ENCODE measurements at places on chromosomes 12 and 14.

- no peak for DNase-seq
Observed at GRCh38 chr14:60184146-60184904, 19.1 kb upstream of the DHRS7 start.

DNA sequence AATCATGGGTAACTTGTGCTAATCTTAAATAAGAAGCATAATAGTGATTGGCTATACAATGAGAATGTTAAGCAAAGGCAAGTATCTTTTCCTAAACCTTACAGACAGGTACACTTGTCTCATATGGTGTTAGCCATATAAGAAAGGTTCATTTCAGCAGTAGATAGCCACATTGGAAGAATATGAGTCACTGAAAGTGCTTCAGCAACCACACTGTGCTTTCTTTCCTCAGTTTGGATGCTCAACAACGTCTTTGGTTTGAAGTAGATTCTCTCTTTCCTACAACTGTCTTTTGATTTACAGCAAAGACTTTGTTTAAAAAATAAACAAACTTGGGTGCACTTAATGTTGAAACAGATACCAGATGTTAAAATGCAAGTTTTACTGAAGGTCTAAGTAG lies 8.9 kb downstream of the DDHD1 start:
- DNase-seq, result no peak

DNA sequence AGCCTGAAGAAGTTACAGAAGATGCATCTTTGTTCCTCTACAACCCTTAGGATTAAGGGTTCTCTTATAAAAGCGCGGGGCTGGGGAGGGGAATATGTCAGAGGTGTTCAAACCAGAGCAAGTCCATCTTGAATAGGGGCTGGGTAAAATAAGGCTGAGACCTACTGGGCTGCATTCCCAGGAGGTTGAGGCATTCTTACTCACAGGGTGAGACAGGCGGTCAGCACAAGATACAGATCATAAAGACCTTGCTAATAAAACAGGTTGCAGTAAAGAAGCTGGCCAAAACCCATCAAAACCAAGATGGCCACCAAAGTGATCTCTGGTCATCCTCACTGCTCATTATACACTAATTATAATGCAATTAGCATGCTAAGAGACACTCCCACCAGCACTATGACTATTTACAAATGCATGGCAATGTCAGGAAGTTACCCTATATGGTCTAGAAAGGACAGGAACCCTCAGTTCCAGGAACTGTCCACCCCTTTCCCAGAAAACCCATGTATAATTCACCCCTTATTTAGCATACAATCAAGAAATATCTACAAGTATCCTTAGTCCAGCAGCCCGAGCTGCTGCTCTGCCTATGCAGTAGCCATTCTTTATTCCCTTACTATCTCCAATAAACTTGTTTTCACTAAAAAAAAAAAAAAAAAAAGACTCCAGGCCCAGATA lies 108.1 kb upstream of the FOXN3 start:
- no peak for DNase-seq

DNA sequence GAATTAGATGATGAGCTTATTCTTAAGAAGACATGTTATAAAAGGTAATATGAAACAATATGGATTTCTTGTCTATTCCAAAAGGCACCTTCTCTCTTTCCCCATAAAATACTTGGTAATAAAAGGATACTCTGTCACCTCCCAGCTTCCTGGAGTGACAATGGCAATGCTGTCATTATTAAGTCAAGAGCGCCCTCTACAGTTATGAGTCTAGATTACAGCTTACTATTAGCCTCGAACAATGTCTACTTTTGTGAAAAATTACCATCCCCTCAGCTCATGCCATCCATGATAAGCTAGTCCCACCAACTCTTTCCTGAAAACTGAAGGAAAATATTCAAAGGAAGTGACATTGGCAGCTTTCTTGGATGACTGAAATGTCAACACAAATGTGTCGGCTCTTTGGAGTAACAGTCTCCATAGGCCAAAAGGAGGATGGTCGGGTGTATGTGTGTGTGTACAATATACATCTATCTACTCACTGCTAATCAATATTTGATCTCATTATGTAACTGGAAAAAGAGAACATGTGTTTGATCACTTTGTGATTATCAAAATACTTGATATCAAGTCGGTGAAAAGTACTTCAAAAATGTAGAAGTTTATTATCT lies 48.7 kb upstream of the CDKN3 start:
- DNase-seq, result no peak

- DNase-seq, result no peak
Observed at GRCh38 chr14:46344327-46344937, 307.1 kb downstream of the RPL10L start.

DNA sequence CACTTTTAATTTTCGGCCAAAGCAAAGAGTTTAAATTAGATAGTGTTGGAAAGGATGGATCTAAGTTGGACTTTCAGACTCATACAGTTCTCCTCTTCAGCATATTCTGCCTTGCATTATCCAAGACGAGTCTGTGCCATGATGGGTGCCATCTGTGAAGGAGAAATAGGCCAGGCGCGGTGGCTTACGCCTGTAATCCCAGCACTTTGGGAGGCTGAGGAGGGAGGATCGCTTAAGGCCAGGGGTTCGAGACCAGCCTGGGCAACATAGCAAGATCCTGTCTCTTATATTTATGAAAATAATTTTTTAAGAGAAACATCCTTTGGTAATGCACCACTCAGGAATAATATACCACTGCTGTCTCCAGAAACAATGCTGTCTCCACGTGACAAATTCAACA lies 6.5 kb downstream of the AK7 start:
- no peak for DNase-seq

DNA sequence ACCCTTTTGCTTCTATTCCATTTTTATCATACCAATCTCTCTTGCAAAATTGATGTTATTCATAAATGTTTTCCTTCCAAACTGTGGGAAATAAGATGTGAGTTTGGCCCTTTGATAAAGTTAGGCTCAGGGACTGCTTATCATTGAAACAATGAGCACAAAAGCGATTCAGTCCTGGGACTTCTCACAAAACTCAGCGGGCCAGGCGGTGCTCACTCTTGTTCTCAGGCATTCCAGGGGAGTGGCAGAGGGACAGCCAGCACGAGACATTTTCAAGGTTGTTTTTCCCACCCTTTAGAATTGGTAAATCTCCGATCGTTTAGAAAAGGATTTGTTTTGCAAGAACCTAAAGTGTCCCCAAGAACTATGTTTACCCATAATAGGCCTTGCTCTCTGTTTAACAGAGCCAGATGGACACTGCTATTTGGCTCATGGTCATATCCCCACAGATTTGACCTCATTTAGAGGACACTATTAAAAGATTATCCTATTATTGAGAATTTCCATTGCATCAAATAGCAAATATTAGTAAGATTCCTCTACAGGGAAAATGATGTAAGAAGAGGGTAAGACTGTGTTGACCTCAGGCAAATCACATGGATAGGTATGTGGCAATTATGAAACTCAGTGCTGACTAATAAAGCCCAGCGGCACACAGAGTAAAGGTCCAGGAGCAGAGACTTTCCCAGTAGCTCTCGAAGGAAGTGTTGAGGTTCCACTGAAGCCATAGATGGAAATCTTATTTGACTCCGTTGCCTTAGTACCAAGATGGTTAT lies 102.7 kb upstream of the USP44 start:
- no peak for DNase-seq

GRCh38 chr14:71142375-71143038 lies 235.2 kb downstream of the PCNX1 start:
- DNase-seq, result no peak

DNA sequence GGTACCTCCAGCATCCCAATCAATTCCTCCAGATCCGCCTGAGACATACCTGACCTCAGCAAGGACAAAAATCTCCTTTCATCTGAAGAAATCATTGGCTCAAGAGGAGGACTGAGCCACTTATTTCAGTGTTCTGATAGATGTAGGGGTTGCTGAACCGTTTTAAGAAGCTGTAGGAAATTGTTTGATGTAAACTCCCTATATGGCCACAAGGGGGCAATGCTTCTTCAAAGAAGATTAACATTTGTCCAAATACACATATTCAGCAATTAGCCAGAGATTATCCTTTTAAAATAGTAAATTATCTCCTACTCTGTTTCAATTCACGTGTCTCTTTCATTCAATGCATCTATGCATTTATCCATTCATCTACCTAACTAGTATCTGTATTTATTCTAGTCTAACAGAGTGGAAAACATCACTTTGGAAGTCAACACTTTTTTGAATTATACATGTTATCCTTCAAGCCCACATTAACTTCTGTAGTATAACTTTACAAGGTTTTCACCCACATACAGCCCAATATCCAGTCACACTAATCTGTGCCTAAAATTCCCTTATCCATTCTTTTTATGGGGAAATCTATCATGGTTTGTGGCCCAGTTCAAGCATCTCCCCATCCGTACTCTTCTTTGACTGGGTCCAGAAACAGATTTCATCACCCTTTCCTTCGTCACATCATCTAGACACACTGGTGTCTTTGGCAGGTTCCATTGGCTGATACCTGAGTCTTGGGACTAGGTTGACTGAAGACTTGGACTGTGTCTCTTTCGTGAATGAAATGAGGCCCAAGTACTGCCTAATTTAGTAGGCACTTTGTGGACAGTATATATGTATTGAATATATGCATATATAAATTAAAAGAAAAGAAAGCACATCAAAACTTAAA lies 411.0 kb upstream of the OR4E1 start:
- DNase-seq, result no peak

DNA sequence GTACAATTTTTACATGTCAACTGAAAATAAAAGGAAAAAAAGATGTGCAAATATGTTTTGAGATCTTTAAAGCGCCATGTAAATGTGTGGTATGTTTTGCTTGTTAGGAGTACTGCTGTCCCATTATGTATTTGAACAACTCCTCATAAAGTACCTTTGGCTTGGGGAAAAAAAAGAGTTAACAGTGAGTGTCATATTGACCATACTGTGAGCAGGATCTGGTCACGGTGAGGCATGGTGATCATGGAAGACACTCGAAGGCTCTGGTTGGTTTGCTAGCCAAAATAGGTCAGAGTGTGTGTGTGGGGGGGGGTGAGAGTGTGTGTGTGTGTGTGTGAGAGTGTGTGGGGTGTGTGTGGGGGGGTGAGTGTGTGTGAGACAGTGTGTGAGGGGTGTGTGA lies 10.1 kb upstream of the FBXL14 start:
- no peak for DNase-seq

- no peak for DNase-seq
Observed at GRCh38 chr12:94100211-94100627, 48.2 kb upstream of the PLXNC1 start.

DNA sequence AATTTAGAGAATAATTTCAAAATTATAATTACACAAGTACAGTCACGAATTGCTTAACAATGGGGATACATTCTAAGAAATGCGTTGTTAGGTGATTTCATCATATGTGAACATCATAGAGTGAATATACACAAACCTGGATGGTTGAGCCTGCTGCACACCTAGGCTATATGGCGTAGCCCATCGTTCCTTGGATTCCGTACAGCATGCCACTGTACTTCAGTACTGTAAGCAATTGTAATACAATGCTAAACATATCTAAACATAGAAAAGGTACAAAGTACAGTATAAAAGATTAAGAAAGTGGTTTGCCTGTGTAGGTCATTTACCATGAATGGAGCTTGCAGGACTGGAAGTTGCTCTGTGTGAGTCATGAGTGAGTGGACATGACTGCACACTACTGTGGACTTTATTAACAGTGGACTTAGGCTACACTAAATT lies 286.2 kb downstream of the CACNA1C start:
- DNase-seq, result no peak

DNA sequence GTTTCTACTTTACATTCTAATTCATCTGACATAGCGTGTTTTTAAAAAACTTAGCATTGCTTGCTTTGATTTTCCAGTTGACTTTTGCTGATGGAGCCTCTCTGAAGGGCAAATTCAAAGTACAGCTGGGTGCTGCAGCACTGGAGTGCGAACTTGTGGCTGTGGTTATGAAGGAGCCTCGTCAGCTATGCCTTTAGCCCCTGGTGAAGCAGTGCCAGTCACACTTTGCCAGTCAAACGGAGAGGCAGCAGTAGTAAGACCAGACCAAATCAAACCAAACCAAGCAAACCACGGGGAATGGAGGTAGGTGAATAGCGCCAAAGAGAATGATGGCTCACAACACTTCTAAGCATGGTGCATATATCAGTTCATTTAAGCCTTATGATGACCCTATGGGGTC lies 15.1 kb upstream of the SLC38A2 start:
- DNase-seq, result no peak

- DNase-seq, result no peak
Observed at GRCh38 chr12:112347581-112347982, 34.6 kb downstream of the HECTD4 start.

GRCh38 chr14:75479770-75480600 lies 42.3 kb upstream of the BATF start:
- no peak for DNase-seq

- no peak for DNase-seq
Observed at GRCh38 chr12:85663631-85664030, 172.6 kb downstream of the RASSF9 start.

DNA sequence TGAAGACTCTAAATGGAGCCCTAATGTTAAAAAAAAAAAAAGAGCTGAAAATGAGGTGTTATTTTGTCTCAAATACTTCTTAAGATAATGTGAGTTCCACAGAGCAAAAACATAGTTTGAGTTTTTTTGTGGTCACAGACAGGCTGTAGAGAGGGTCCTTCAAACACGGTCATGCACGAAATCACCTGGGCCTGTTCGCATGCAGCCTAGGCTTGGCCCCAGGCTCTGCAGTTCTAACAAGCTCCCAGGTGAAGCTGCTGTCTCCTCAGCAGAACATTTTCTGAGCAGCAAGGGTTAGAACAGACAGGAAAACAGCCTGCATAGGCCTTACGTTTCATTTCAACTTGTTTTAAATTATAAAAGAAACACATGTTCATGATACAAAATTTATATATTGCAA lies 65.4 kb upstream of the TBPL2 start:
- no peak for DNase-seq

GRCh38 chr14:100810861-100811461 lies 15.0 kb upstream of the MEG3 start:
- peak; percentile 42 for DNase-seq

DNA sequence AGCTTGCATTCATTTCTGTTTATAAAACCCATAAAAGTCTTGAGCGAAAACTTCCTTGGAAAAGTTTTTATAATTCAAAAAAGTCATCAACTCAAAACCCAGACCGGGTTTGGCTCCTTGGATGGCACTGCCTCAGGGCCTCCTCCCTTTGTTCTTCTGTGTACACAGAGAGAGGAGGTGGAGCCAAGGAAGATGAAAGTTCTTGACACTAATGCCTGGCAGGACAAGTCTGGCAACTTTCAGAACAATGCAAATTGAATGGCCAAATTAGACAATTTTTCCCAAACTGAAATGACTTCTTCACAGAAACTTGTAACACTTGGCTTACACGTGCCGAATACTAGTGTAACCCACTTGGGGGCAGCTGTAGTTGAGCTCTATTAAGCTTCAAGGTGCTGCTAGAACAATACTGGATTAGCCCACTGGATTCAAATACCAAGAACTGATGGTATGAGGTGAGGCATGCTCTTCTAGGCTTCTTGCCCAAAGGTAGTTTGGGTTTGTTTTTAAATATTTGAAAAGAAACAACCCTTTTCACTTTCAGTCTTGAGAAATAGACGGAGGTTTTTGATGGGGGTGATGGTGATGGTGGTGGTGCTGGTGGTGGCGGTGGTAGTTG lies 86.6 kb upstream of the FRMD6 start:
- no peak for DNase-seq

- DNase-seq, result peak; percentile 66
Observed at GRCh38 chr14:75279763-75280290, 1.2 kb downstream of the FOS start.

All from left hindlimb (tissue), 1 donor.